DMS79 (cell line): ENCODE measurements at places on chromosomes 1 and 21.

- no peak for DNase-seq
These were observed 31.4 kb downstream of the CLCA1 start for GRCh38 chr1:86499987-86500593.

DNA sequence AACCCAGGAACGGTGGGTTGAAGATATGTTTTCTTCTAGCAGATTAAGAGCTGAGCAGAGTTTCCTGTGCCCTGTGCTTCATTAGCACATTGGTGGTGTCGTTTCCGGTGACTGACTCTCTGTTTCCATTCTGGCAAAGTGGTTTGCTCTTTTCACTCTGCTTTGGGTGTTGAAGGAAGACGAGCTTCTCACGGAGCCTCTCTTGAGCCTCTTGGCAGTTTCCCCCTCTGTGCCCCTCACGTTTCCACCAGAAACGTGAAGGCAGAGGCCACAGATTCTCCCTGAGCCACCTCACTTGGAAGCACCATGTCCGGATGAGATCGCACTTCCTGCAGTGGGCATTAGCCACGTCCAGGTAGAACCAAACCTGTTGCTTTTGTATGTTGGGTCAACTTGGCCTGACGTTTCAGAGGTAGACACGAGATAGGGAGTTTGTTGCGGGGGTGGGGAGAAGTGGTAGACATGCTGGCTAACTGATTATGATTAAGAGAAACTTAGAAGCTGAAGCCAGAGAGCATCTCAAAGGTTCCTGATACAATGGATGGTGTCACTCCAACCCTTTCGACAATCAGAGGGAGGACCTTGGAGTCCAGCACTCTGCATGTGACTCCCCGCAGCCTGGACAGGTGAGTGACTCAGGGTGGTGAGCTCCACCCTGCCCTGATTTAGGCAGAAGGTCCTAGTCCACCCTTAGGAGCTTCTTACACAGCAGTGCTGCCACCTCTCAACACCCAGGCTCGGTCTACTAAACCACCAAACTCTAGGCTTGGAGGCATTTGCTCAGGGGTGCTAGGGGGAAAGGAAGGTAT, at the start of gene LAX1:
Gene LAX1, plus strand, starts transcription at position 155 of the 809 bp plus-strand sequence. Its CDS starts 383 bp downstream, at position 538.
- DNase-seq: no peak

DNA sequence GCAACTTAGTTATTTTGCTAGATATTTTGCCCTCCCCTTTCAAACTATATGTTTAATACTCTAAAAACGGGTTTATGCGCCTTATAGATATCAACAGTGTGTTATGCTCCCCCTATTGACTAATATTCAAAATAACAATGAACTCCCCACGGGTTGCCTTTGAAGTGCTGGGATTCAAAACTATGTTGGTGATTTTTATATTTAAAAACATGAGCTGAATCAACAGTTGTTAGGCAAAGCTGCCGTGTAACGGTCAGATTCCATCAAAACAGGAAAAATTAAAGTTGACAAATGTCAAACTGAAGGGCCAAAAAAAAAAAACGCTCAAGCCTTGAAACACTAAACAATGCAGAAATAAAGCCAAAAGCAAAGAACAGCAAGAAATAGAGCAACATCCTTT, 2.5 kb downstream of the TGFBR3 start:
- DNase-seq: no peak

- no peak for DNase-seq
These were observed 6.9 kb downstream of the ERRFI1 start for GRCh38 chr1:8019229-8019620.

DNA sequence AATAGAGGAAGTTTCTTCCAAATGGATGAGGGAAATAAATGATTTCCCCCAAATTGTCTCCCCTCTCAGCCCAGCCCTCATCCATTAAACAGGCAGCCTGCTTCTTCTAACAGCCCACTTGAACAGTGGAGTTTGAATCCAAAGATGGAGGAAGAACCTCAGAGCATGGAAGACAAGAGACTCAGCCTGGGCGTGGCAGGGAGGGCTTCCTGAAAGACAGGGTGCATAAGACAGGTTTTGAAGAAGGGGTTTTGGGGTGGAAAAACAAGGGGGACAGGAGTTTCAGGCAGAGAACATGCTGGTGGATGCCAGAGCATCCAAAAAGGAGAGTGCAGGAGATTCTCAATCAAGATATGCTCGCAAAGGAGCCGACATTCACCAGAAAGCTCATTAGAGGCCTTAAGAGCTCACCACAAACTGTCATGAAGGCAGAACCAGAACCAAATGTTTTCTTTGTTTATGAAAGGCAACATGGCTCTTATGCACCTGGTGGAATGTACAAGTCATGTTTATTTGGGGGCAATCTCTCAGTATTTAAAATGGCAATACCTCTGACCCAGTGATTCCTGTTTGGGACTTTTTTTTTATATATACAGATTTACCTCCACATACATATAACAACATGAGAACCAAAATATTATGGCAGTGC, 26.5 kb upstream of the TSPEAR start:
- DNase-seq: no peak

DNA sequence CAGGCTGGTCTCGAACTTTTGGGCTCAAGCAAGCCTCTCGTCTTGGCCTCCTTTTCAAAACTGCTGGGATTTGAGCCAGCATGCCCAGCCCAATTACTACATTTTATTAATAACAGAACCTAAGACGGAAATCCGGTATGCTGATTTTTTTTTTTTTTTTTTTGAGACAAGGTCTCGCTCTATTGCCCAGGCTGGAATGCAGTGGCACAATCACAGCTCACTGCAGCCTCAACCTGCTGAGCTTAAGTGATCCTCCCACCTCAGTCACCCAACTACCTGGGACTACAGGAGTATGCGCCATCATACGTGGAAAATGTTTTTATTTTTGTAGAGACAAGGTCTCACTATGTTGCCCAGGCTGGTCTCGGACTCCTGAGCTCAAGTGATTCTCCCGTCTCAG, 20.2 kb downstream of the ACBD3 start:
- DNase-seq: no peak

DNA sequence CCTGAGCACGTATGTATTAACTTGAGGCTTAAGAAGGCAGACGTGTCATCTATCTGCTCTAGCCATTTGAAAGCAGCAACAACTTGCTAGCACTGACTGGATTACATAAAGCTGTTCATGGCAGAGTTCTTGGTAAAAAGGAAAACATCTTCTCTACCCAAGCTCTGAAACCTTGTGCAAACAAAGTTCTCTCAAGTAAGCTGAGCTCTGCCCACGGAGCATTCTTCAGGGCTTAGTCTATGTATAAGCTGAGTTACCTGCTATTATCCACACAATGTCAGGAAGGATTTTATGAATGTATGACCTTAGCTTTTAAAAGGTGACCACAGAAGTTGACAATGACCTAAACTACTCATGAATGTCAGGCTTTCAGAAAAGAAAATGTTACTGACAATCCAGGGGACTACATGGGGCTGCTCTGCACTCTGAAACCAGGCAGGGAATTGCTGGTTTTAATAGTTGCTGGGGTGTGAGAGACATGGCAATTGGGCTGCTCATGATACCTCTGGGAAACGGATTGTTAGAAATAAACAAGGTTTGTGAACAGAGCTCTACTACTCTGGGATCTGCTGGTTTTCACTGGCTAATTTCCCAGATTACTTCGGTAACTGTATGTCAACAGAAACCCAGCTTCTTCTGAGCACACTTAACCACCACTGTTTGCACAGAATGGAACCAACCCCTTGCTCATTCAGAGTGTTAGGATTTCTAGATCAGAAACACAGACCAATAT, 29.6 kb upstream of the CCN1 start:
- no peak for DNase-seq
